CD4-positive, alpha-beta T cell treated with Interleukin-6 for 4 hours (primary cell): ENCODE measurements at places on chromosomes 4 and X.

- no peak for DNase-seq
Observed at GRCh38 chr4:108775921-108776320, 13.1 kb upstream of the ETNPPL start.

DNA sequence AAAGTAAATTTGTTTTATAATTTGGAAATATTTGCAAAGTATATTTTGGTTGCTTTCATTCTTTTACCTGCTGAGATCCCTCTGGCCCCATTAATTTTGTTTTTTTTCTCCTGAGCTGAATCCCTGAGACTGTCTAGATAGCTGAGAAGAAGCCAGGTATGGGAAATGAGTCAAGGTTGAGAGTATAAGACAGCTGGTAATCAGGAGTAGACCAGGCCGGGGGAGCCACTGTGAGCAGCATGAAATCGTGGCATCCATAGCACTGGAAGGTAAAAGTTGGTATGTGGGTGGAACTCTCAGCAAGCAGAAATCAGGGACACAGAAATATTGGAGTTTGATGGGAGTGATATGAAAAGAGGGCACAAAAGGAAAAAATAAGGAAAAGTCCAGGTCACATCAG is 164.5 kb downstream of the FHIP1A start:
- no peak for DNase-seq

DNA sequence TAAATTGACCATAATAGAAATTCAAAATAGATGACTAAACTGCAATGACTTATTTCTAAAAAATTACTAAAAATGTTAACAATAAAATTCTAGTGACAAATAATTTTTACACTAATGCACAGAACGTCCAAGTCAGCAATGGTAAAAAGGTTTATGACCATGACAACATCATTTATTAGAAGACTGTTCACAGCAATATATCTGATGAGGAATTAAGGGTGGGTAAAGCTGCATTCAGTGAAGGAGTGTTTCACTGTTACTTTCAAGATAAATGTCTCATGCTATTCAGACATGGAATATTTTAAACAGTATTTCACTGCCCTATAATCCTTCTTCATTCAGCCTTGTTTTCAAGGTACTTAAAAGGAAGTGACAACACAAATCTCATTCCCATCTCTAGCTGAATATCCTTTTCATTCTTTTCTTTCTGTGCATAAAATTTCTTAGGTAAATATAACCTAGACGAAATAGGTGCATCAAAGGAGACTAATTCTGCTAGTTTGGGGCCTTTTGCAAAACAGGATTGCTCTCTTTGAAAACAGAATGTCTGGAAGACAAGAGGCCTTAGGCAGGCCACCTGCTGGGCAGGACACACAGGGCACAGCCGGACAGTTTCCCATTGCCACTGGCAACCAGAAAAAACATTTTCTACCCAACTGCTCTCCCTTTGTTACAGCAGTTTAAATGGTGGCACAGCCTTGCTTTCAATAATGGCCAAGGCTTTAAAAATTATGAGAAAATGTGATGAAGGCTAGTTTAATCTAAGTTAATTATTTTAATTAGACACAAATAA is 600.3 kb downstream of the SPRY1 start:
- DNase-seq: no peak

GRCh38 chr4:53240573-53240972 is 125.3 kb downstream of the SCFD2 start:
- no peak for DNase-seq

- no peak for DNase-seq
Observed at GRCh38 chr4:128358231-128358912, 70.8 kb upstream of the PGRMC2 start.

DNA sequence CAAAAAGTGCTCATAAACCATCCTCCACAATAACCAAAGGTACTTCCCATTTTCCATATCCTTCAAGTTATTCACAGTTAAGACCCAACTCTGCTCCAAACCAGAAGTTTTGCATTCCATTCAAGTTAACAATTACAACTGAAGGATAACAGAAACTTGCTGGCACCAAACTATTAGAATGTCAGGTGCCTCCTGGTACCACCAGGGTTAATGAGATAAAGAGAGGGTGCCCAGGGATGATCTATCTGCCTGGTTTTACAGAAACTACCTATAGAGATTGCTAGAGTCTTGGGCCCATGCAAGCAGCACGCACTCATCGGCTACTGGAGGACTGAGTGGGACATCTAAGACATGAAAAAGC is 114.6 kb downstream of the RBM47 start:
- DNase-seq: no peak

GRCh38 chrX:105696870-105697269 is 125.5 kb upstream of the NRK start:
- DNase-seq: no peak

GRCh38 chr4:163534056-163534455 is 39.6 kb downstream of the TMA16 start:
- no peak for DNase-seq

GRCh38 chr4:44448521-44449461 is at the start of gene KCTD8:
Gene KCTD8 (minus strand): TSS chr4:44448809.
- peak; percentile 33 for DNase-seq

- no peak for DNase-seq
Observed at GRCh38 chr4:35151816-35152572, 1092.3 kb downstream of the ARAP2 start.

GRCh38 chr4:33063241-33063640 is 2343.1 kb downstream of the PCDH7 start:
- DNase-seq: no peak

- DNase-seq: no peak
Observed at GRCh38 chrX:10296576-10296975, 139.8 kb downstream of the CLCN4 start.

GRCh38 chr4:158538911-158539310 is 17.2 kb downstream of the RXFP1 start:
- DNase-seq: no peak

DNA sequence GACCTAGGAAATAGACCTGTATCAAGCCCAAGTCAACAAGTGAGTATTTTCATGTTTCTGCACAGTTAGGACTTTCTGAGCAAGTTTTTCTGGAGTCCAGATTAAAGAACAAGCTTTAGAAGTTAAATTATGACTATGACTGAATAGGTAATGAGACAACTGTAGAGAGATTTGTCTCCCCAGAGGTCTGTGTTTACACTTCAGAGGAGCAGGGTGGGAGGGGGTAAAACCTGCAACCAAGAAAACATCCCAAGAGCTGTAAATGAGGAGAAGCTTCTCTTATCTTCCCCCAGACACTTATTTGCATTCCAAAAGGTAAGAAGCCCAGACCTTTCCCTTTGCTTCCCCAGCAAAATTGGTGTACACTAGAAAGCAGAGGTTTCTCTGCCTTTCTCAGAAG is 22.1 kb upstream of the CEP135 start:
- DNase-seq: no peak

DNA sequence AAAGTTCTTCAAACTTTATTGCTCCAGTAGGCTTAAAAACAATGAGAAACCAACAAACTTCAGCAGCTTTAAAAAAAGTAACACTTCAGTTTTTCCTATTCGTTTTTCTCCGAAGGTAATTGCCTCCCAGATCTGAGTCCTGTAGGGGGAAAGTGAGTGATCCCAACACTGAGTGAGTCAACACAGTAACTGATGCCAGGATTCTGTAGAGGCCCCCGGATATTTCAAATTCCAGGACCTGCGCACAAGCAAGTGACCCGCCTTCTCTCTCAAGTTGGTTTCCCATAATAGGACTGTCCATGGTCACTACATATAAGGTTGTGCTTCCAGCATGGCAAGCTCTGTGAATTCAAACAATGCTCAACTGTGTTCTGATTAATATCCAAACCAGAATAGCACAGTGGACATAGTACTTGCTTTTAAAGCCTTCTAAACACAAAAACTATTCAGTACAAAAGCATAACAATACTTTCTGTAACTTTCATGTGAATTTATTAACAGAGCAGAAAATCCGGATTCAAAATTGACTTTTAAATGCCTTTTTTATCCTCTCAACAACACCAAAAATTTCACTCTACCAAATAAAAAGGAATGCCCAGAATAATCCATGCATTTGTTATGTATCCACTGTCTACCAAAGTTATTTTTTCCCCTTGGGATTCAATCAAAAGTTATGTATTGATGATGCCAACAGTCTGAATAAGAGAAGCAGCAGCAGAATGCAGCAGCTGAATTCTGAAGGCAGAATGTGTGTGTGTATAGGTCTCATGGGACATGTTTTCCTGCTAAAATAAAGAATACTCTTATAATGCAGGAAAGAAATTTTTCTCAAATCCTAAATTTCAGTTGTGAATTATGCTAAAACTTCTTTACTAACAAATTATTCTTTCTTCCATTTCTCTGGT is at the start of gene DMD:
TSS of gene DMD (minus strand) at position 194 of the 905 bp plus-strand sequence. CDS start 237 bp downstream, outside the sequence.
- DNase-seq: no peak

GRCh38 chr4:78735697-78736096 is 40.5 kb upstream of the BMP2K start:
- DNase-seq: no peak

GRCh38 chrX:29275928-29276327 is 688.7 kb downstream of the IL1RAPL1 start:
- DNase-seq: no peak

GRCh38 chr4:26524011-26524410 is 33.7 kb upstream of the CCKAR start:
- no peak for DNase-seq

GRCh38 chr4:153131596-153131995 is 72.6 kb upstream of the TRIM2 start:
- no peak for DNase-seq

DNA sequence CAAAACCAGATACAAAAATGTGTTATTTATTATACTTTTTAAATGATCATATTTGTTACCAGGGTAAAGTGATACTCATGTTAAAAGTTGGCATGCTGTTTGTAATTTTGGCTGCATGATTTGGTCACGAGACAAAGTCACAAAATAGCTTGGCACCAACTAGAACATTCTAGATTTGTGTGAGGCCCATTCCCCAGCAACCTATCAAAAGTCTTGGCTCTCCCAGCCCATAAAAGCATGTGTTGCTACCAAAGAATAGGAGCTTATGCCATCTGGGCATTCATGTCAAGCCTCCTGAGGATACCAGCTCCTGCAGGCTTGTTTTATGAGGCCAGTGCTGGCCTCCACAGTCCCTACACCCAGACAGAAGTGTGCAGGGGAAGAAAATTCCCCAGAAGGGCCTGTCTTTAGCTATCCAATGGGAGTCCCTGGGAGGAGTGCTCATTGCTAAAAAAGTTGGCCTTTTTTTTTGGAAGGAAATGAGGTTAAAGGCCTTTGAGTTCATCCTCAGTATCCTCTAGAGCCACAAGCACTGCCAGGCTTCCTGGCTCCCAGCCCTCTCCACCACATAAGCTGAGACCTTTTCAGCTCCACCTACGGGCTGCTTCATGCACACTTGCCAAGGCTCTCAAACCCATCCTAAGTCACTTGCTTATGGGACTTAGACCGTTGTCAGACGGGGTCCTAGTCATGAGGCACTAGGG is 211.9 kb upstream of the EOLA2 start:
- DNase-seq: no peak

GRCh38 chr4:53622739-53623151 is 31.5 kb upstream of the LNX1 start:
- no peak for DNase-seq

GRCh38 chrX:30576881-30577280 is 685 bp downstream of the TASL start:
- DNase-seq: no peak

- DNase-seq: no peak
Observed at GRCh38 chr4:100547541-100548199, 29.8 kb upstream of the EMCN start.
